ENCODE measurements at places on chromosomes 12 and 14.

- no peak for DNase-seq
Observed at GRCh38 chr12:84411031-84411430, 501.6 kb downstream of the SLC6A15 start.

DNA sequence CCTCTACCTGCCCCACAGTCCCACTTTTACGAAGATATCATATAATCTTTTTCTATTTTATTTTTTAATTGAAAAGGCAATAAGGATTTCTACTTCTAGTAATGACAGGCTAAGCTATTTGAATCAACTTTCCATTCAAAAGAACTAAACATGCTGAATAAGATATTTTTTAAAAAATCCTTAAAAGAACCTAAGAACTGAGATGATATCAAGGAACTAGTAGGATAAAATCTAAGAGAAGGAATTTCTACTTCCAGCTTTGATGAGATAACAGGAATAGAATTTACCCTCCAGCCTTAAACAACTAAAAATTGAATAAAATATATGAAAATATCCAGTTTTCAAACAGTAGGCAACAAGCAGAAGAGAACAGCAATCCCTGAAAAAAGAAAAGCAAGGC is 69.0 kb downstream of the TMEM116 start:
- DNase-seq, result no peak

GRCh38 chr12:77924703-77925102 is 94.0 kb downstream of the NAV3 start:
- DNase-seq, result no peak

- DNase-seq, result no peak
Observed at GRCh38 chr14:23537351-23538049, 14.1 kb downstream of the ZFHX2 start.

- no peak for DNase-seq
Observed at GRCh38 chr12:74171478-74171909, 366.1 kb upstream of the ATXN7L3B start.

- DNase-seq, result no peak
Observed at GRCh38 chr14:88166616-88167015, 156.5 kb downstream of the KCNK10 start.

GRCh38 chr12:63843721-63844390 is 644 bp upstream of the SRGAP1 start:
- DNase-seq, result peak; percentile 38

- DNase-seq, result no peak
Observed at GRCh38 chr14:75645056-75645455, 15.6 kb downstream of the ERG28 start.

- no peak for DNase-seq
Observed at GRCh38 chr14:102728501-102728900, 48.7 kb upstream of the TRAF3 start.

GRCh38 chr12:90959538-90960139 is 4.7 kb upstream of the CCER1 start:
- DNase-seq, result no peak

All from stimulated activated CD8-positive, alpha-beta memory T cell treated with anti-CD3 and anti-CD28 coated beads, Interleukin-15, amount 100 ng/mL, for 24 hours (primary cell).